ENCODE measurements at places on chromosomes 16 and 17. TPM values are rescaled to one million over a fixed set of nuclear protein-coding genes. Genes with fewer than 3 reads are reported as not detected.
A peak's percentile ranks its signal among the peaks of the same experiment; 100 is the strongest.

DNA sequence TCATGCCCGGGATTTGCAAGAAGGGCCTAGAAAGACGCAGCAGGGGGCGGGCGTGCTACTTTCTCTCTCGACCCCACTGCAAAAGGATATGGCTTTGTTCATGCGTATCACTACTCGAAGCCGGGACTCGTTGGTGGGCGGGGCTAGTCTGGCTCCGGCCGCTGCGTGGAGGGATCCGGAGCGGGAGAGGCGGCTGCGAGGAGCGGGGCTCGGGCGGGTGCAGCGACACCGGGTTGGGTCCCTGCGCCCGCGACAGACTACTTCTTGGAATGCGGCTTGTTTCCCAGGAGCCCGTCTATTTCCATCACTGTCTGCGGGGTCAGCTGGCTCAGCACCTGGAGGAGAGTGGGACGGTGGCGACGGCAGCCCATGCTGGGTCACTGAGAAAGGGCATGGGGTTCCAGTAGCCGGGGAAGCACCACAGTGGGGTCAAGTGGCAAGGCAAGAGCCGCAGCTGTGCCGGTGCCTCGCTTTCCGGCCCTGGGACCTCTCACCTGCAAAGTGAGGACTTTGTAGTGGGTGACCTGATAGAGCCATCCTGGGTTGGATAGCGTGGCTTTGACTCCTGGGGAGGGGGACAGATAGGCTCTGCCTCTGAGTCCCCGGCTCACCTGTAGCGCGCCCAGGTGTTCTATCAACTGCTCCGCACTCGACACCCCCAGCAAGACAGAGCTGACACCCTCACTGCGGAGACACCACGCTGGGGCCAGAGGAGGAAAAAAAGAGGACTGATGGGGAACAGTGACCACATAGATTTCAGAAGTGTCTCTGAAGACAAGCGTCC is 6.6 kb downstream of the KCNAB3 start:
- DNase-seq = peak; percentile 89

DNA sequence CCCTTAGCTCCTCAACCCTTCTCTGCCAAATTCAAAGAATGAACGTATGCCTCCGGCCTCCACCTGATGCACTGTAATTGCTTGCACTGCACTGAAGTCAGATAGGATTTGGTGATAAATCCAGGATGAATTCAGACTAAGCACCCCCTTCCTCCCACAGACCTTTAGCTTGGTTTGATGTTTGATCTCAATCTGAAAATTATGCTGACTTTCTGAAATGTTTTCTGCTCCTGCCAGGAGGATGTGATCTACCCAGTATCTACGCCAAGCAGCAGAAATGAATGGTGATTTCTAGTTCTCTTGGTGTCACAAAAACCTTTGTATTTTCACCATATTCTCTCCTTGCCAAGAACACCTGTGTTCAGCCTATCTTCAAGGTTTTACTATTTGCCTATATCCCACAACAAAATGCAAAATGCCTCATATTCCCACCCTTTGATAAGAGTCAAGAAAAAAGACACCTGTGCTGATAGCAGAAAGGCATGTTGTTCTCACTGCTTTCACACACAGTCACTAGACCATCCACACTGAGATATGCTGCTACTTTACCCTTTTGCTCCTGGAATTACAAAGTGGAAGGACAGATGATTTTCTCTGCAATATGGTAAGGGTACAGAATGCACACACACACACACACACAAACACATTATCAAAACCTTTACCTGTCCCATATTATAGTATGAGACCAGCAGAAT is 14.7 kb downstream of the RFFL start:
- DNase-seq = no peak

- no peak for DNase-seq
Measured at GRCh38 chr17:12985431-12986293, 32.2 kb downstream of the ELAC2 start.

DNA sequence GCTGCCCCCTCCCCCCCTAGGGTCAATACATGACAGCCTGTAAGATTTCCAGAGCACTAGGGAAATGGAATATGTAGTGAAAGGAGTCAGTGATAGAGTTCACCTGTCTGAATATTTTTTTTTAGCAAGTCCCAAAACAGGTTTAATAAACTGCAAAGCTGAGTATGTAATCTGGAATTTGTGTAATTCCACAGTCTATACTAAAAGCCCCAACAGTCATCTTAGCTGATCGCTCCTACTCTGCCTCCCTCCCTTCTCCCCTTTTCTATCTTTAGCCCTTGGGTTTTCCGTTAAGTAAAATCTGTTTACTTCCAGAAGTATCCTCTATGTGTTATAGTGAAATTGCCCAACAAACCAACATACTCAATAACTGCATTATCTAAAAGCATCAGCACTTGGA is 3.5 kb downstream of the CDH13 start:
- DNase-seq = no peak

DNA sequence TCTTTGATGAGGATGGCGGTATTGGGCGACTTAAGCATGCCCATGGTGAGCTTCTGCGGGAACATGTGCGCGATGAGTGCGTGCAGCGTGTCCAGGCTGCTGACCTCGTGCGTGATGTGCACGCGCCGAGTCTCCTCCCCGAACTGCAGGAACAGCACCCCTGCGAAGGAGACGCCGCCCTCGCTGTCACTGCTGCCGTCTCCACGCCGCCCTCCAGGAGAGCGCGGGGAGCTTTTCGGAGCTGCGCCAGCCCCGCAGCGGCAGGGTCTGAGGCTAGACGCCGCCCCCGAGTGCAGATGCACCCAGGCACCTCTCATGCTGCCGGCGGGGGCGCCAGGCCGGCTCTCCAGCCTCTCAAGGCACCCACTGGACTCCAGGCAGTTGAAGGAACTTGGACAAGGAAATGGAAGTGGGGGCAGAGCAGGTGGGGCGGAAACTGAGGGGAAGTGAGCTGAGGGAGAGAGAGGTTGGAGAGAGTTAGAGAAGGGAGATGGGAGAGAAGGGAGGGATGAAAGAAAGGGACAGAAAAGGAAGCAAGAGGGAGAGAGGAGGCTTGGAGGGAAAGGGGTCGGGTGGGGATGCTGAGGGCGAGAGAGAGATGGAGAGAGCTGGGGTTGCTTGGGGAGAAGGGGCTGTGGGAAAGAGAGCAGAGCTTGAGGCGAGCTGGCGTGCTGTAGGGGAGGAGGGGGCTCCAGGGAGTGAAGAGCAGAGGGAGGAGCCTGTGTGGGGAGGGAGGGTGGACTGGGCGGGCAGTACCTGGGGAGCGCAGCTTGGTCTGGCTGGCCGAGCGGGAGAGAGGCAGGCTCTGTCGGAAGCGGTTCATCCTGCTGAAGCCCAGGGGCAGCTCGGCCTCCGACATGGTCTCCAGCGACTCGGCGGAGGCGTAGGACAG is 42.1 kb downstream of the SRCIN1 start:
- DNase-seq = no peak

DNA sequence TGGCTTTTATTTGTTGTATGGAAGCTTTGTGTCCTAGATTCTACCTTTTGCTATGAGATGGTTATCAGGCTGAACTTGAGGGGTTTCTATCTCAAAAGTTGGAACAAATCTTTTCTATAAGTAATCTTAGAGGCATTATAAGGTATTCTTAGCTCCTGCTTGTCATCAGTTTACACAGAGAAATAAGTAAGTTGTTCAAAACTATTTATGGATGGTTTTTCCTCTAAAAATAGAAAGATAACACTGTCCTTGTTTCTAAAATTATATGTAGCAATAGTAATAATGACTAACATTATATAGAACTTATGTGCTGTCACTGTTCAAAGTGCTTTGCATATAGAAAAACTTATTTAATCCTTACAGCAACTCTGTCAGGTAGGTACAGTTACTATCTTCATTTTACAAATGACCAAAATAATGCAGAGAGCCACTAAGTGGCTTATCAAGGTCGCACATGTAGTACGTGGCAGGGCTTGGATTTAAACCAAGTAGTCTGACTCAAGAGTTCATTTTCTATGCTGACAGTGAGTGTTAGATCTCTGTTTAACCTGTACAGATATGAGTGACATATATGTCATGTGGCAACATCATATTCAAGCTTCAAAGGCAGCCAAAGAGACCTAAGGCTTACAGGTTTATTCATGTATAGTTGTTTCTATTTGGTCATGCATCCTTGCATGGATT is 59.0 kb downstream of the PHKB start:
- DNase-seq = no peak

The CDH15 gene
- total RNA-seq = not detected

GRCh38 chr16:27644165-27644564 is 94.2 kb downstream of the KATNIP start:
- DNase-seq = no peak
